ENCODE measurements at places on chromosomes 12 and 14. TPM values are rescaled to one million over a fixed set of nuclear protein-coding genes. Genes with fewer than 3 reads are reported as not detected.
A peak's percentile ranks its signal among the peaks of the same experiment; 100 is the strongest.

DNA sequence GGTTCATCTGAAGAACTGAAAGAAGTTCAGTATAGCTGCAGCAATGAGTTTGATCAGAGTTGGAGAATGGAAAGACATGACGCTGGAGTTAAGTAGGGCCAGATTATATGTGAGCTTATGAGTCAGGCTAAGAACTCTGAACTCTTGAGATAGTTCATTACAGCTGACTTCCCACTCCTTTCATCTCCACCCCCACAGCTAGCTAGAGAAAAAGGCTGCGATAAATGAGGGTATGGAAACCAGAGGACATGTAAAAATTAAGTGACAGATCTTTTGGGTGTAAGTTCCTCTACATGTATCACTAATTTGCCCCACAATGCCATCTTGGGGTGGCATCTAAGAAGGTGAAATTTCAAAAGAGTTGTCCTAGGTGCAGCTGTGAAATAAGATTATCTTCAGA is 28.6 kb downstream of the PYM1 start:
- peak; percentile 70 for DNase-seq

GRCh38 chr14:100424504-100425428 is 101.6 kb downstream of the SLC25A47 start:
- DNase-seq: peak; percentile 25

GRCh38 chr14:39614297-39614923 is 182.2 kb upstream of the FBXO33 start:
- no peak for DNase-seq

GRCh38 chr12:123533672-123534643 is at the start of gene RILPL1:
TSS of gene RILPL1 (minus strand) at chr12:123533719. CDS start at chr12:123533482, 237 bp downstream.
- DNase-seq: peak; percentile 77

DNA sequence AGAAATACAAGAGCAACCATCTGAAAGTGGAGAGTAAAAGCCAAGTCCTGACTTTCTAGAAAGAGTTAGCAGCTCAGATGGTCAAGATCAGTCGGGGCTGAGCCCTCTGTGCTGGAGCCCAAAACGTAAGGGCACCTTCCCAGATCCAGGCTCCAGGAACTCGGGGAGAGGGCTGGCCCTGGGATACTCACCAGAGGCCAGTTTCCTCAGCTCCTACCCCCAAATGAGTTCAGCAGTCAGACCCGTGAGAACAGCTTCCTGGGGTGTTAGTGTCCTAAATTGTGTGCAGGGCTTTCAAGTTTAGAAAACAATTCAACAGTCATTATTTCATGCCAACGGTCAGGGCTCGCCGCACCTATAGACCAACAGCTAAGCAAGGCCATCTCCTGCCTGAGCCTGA is 147.6 kb upstream of the FKBP4 start:
- DNase-seq: no peak

GRCh38 chr14:60512126-60512525 is 3.2 kb downstream of the SIX6 start:
- no peak for DNase-seq

DNA sequence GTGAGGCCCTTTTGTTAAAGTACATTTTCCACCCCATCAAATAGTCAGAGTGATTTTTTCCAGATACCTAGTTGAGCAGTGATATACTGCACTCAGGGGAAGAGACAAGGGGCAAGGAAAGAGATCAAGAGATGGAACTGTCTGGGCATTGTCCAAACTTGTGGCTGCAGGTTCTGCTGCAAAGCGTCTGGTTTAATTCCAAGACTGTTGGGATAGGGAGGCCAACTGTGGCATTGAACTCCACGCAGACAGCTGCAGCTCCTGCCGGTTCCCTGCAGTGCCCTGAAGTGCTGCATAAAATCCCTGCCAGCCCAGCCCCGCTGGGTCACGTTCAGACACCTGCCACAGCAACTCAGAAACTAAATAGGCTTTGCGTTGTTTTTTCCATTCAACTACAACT is 30.5 kb downstream of the RPH3A start:
- DNase-seq: no peak

- no peak for DNase-seq
Observed at GRCh38 chr12:59643550-59643949, 47.7 kb downstream of the SLC16A7 start.

Gene PLEKHD1
- not detected for total RNA-seq

Gene HOXC13
- not detected for total RNA-seq

Gene DLK1
- total RNA-seq: not detected

Gene HSPA2
- 28.9 TPM for total RNA-seq

Gene VSIG10
- 11.6 TPM for total RNA-seq

Gene GXYLT1
- total RNA-seq: 14.6 TPM
